ENCODE measurements at places on chromosomes 1 and 21.

DNA sequence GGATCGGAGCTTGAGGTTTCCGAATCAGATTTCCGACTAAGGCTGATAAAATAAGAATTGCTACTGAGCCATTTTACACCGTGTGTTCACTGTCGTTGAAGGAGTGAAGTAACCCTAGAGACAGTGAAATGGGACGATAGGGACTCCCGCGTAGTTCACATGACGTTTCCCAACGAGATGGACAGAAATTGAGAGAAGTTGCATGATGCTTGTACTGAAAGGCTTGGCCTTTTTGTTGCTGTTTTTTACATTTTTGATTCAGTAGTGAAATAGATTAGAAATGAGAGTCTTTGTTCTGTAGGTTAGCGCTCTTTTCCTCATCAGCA lies 1.2 kb downstream of the KHDRBS1 start:
- no peak for DNase-seq

DNA sequence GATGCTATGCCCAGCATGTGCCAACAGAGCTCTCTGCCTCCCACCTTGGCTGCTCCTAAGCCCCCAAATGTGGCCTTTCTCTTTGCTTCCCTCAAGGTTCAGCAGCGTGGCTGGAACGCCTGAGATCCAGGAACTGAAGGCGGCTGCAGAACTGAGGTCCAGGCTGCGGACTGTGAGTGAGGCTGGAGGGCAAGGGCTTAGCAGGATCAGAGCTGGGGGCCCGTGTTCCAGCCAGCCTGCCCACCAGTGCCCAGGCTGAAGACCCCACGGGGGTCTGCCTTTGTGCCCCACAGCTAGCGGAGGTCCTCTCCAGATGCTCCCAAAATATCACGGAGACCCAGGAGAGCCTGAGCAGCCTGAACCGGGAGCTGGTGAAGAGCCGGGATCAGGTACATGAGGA lies 14.6 kb downstream of the IKBKE start:
- DNase-seq, result no peak

- no peak for DNase-seq
These were observed 42.1 kb upstream of the EDARADD start for GRCh38 chr1:236351875-236352573.

GRCh38 chr1:56080123-56080522 lies 499.2 kb downstream of the PLPP3 start:
- DNase-seq, result no peak

DNA sequence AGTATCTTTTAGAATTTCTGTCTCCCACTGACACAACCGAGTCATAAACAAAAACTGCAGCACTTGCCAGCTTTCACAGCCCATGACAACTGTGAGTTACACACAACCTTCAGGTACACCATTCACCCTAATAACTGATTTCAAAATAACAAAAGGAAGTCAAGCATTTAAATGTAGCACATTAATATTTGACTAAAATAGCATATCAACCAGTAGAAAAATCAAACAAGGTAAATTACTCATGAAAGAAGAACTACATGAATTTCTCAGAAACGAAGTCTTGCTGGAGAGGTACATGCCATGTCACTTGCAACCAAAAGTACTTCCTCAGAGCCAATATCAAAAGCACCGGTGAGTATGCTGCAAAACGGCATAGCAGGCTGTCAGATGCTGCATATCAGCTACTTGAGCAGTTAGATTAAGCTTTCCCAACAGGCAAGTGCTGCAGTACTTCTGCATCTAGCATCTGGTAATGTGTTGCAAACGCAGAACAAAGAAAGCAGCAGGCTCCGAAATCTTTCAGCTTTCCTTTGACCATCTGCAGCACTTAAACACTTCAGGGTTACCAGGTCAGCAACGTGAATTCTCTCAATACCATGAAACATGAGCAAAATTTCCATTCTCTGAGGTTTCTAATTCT lies 223.2 kb downstream of the SMYD3 start:
- no peak for DNase-seq

- no peak for DNase-seq
These were observed 3.7 kb upstream of the IGSF9 start for GRCh38 chr1:159949123-159949522.

DNA sequence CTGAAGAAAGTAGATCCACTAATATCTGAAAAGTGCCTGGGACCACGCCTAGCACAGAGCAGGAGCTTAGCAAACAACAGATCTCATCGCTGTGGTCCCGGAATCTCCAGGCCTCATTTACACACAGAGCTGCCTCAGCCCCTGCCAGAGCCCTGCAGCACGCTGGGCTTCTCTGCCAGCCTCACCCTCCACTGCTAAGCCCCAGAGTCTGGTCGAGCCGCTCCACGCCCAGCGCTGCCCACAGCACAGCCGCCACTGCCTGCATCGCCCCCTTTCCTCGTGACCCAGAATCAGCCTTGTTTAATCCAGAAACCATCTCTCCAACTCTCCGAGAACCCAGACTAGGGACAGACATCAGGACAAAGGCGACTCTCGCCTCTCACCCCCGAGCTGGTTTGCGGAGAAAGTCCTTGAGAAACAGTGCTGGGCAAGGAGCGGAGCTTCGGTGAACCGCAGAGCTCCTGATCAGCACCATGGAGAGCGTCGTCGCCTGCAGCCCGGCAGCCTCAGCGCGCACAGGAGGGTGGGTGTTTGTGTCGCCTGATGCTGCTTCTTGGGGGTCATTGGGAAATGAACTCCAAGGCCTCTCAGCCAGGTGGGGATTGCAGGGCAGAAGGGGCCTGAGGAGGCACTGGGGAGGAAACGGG lies 145.1 kb downstream of the NPHP4 start:
- DNase-seq, result no peak

DNA sequence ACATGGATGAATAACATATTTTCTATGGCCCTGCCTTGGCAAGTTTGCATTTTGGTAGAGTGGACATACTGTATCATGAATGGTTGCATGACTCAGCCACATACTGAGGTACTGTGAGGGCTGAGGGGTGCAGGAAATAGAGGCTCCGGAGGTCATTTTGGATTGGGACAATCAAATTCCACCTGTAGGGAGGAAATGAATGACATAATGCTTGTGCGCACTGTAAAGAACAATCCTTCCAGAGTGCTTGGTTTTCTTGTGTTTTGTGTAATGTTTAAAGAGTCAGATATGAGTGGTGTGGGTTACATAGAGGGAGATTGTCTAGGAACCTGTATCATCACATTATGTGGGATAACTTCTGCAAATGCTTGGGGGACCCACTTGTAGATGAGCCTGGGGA lies 329.9 kb upstream of the PROX1 start:
- no peak for DNase-seq

- no peak for DNase-seq
These were observed 6.8 kb downstream of the ATP5PO start for GRCh38 chr21:33908760-33909159.

- no peak for DNase-seq
These were observed 184.1 kb downstream of the PSMG1 start for GRCh38 chr21:38999161-38999560.

GRCh38 chr1:245156736-245157505 lies 2.1 kb downstream of the KIF26B start:
- DNase-seq, result no peak

Measured in WERI-Rb-1 (cell line).